ENCODE measurements at places on chromosomes 5 and 9. TPM values are rescaled to one million over a fixed set of nuclear protein-coding genes. Genes with fewer than 3 reads are reported as not detected.

DNA sequence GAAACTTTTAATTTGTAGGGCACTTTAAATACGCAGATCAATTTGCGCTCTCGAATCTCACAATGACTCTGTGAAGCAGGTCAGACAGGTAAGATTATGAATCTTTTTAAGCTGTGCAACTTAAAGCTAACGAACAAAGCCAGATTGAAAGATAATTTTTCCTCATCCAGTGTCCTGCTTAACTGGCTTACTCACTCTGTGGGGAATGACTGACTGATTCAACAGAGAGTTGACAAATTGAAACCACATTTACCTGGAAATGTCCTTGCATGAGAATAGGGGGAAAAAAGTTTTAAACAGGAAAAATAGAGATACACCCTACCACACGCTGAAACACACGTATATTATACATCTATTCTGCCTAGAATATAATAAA lies 187.9 kb downstream of the MAN2A1 start:
- no peaks in the 10 kb centered on the region for H3K36me3 ChIP-seq
- peaks cover 2% of the 10 kb centered on the region for H3K27me3 ChIP-seq
- DNase-seq = no peak
- peaks cover 6% of the 10 kb centered on the region for H3K4me1 ChIP-seq

GRCh38 chr9:109903515-109904138 lies 123.6 kb downstream of the PALM2AKAP2 start:
- DNase-seq = peak; percentile 59
- no peaks in the 10 kb centered on the region for H3K27me3 ChIP-seq
- H3K4me1 ChIP-seq = peaks cover 29% of the 10 kb centered on the region

DNA sequence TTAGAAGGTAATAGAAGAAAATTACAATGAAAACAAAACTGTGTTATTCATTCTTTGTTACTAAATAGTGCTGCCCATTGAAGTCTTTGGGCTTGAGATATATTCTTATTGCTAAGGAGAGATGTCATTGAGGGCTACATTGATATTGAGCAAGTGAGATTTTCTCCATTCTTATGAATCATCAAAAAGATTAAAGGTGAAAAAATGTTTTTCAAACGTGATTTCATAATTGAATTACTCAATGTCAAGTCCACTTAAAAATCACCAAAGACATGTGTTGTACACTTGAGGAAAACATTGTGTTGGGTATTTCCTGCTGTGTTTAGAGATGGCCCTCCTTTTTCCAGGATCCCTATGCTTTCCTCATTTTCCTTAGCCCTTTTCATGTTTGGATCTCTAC lies 448.1 kb downstream of the NFIB start:
- H3K27me3 ChIP-seq = no peaks in the 10 kb centered on the region
- no peaks in the 10 kb centered on the region for H3K36me3 ChIP-seq
- H3K4me1 ChIP-seq = no peaks in the 10 kb centered on the region
- no peak overlapping the region for H3K27ac ChIP-seq
- H3K4me3 ChIP-seq = no peak overlapping the region
- no peak for DNase-seq

The GRM6 gene
- not detected for total RNA-seq

GRCh38 chr5:176317534-176318374 lies 43.8 kb downstream of the KIAA1191 start:
- no peak for DNase-seq
- H3K4me1 ChIP-seq = no peaks in the 10 kb centered on the region
- no peaks in the 10 kb centered on the region for H3K27me3 ChIP-seq
